ENCODE measurements at places on chromosomes 2 and 18.

DNA sequence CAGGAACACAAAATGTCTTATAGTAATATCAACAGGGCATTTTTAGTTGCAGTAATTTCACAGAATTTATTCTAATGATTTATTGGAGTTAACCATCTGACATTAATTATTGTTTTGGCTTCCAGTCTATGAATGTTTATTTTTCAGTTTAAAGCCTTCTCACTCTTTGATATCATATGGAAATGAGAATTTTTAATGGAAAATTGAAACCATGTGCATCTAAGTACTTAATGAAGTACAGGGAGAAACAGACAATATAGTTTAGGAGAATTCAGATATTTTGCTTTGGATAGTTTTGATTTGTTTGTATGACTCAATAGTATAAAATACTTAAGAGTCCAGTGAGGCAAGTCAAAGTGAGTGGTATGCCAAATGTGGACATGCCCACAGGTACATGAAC, 126.1 kb downstream of the OLA1 start:
- no peak for DNase-seq

DNA sequence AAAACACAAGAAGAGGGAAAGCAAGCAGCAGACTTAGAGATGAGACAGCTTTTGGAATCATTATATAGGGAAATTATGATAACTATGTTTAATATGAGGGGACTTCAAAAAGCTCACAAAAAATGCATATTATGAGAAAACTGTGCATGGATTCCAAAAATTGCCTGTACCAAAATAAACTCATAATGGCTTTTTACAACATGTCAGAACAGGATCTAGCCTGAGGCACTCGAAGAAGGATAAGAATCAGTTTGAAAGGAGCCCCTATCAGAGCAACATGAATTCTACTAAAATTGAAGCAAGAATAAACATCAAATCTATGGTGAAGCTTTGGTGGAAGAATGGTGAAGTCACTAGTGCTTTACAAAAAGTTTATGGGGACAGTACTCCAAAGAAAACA, 187.4 kb downstream of the RDH14 start:
- DNase-seq, result no peak

DNA sequence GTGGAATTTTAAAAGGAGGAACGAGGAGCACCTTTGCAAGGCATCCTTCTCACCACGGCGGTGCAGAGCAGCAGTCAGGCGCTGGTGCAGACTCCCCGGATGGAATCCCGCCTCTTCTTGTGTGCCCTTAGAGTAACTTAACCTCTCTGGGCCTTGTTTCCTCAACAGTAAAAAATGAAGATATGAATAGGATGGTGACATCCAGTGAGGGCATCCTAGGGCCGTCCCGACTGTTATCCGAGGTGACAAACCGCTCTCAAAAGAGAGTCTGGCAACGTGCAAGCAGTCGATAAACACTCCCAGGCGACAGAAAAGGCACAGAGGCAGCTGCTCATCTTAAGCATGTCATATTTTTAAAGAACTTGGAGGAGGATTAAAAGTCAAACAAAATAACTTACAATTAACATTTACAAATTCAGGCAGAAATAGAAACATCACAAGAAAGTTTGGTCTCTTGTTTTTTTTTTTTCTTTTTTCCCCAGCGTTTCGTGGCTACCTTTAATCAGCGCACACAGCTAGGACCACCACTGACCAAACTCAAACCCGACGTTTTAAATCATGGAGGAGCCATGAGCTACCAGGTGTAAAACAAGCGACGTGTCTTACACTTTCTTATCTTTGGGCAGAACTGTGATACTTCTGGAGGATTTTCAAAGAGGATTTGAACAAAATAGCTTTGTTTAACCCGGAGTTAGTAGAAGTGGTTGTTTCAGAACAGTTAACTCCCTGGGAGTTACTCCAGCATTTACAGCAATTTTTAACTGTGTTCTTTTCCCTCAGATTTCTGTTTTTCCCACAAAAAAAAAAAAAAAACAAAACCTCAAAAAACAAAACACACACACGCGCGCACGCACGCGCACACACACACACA, 2.1 kb downstream of the MBP start:
- DNase-seq, result no peak

DNA sequence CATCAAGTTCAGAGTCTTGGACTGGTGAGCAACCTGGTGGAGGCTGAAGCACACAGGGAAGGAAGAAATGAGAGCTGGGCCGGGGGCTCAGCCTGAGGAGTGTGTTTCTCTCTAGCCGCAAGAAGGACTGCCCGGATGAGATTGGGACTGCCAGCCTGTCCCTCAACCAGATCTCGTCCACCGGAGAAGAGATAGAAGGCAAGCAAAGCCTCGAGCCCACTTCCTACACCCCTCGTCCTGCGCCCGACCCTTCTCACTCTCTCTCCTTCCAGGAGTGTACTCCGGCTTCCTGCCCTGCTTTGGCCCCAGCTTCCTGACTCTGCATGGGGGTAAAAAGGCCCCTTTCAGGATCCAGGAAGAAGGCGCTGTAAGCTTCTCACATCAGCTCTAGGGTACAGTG, 26.2 kb downstream of the FER1L5 start:
- DNase-seq, result no peak

GRCh38 chr2:66236816-66237802, 197.8 kb upstream of the MEIS1 start:
- no peak for DNase-seq

DNA sequence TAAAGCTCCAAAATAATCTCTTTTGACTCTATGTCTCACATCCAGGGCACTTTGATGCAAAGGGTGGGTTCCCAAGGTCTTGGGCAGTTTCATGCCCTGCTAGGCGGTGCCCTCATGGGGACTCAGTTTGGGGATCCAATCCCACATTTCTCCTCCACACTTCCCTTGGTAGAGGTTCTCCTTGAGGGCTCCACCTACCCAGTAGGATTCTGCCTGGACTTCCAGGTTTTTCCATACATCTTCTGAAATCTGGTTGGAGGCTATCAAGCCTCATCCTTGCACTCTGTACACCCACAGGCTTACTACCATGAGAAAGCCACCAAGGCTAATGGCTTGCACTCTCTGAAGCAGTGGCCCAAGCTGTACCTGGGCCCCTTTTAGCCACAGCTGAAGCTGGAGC, 49.8 kb upstream of the ERMN start:
- DNase-seq, result no peak

DNA sequence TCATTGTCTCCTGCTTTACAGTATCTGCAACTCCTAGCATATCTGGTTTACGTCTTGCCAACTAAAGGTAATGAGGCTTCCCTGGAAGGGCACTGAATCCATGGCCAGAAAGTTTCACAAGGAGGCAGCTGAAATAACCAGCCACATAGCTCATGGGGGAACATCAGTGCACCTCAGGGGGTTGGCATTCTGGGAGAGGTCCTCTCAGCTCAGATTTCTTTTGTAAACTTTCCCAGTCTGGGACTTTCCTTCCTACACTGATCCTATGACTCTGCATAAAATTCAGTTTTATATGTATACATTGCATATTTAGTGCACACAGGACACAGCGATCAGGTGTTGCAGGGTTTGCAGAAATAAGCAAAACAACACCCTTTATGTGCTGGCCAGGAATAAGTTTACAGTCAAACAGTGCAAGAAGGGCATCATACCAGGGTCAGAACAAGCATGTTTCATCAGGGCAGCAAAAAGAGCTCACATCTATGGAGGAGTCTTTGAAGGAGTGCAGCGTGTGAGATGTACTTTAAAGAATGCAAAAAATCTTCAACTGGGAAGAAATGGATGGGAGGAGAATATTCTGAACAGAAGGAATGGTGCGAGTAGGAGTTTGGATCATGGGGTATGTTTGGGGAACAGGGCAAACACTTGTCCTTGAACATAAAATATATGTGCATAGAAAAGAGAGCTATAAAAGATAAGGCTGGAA, 240.6 kb upstream of the RAB12 start:
- no peak for DNase-seq

DNA sequence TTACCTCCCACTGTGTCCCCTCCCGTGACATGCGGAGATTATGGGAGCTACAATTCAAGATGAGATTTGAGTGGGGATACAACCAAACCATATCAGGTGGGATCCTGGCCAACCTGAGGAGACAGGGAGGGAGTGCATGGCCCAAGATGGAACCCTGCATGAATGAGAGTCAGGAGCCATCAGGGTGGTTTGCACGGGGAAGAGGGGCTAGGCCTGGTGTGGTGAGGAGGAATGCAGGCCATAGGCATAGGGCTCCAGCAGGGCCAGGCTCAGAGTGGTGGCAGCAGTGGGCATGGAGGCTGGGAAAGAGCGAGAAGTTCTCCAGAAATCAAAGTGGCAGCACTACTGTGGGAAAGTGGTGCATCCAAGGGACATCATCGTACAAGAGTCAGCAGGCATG, 74.0 kb upstream of the BCL2L11 start:
- no peak for DNase-seq

DNA sequence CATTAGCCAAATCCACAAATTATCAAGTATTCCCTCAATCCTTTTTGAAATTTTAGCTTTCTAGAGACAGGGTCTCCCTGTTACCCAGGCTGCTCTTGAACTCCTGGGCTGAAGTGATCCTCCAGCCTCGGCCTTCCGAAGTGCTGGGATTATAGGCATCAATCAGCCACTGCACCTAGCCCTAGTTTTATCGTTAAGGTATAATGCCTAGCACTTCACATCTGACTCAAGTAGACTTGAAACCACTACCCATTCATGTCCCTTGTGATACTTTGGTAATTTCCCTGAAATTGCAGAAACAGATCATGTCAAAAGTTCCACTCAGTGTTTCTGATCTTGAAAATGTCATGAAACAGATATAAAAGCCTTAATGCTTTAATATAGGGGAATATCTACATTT, 26.3 kb downstream of the MEX3C start:
- no peak for DNase-seq
